Activated gamma-delta T cell treated with anti-CD3 and anti-CD28 coated beads, Interleukin-2, amount 50 U/mL, for 16 hours (primary cell): ENCODE measurements at places on chromosomes 3 and 15.

GRCh38 chr15:81940467-81941451 is 105.1 kb downstream of the MEX3B start:
- no peak for DNase-seq

- no peak for DNase-seq
These were observed 372.1 kb upstream of the NR2F2 start for GRCh38 chr15:95958382-95958781.

GRCh38 chr15:90143166-90143655 is 40.9 kb upstream of the IDH2 start:
- DNase-seq, result peak; percentile 44

GRCh38 chr15:61327019-61327631 is 98.0 kb upstream of the RORA start:
- DNase-seq, result no peak

- DNase-seq, result no peak
These were observed 275.5 kb downstream of the MECOM start for GRCh38 chr3:169387751-169388696.

- DNase-seq, result no peak
These were observed 16.3 kb downstream of the CSPG4 start for GRCh38 chr15:75696311-75696720.

GRCh38 chr3:53616971-53617892 is 122.8 kb downstream of the CACNA1D start:
- DNase-seq, result no peak

DNA sequence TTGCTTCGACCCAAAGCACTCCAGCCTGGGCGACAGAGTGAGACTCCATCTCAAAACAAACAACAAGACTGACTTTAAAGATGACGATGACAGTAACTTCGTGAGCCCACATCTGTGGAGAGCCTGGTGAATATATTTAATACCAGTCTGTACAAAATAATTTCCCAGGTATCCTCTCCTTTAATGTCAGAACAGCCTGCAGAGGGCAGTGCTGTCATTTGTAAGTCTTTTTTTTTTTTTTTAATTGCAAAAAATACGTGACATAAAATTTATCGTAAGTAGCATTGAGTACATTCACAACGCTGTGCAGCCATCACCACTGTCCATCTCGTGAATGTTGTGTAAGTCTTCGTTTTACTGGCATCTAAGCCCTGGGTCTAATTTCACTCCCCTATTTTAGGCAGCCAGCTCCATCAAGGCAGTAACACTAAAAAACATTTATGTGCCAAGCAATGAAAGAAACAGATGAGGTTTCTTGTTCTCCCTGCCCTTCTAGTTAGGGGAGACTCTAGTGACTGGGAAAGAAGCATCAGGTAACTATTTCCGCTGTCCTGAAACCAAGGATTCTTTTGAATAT is 1.4 kb downstream of the HTD2 start:
- DNase-seq, result no peak

DNA sequence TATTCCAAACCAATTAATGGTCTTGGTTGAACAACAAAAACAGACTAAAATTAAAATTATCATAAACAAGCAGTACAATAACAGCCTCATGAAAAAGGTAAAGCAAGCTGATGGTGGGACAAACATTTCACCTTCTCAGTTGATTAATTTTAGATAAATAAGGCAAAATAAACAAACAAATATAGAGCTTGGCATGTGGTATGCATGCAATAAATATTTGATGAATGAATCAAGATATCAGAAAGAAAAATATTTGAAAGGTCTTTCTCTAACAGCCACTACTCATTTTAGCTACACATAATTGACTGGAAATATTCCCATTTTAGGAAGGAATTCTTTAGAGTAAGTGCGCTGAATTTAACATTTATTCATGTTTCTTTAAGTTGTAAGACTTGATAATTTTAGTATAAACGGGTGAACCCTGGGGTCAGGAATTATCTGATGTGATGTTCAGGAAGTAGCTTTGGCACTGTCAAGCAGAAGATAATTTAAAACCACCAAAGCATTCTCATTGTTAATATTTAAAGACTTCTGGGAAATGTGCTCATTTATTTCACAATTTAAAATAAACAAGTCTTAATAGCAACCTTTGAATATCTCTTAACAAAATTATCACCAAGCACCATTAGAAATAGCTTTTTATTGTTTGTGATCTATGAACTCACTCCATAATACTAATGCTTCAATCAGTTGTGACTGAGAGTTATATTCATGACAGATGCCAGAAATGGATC is 372.3 kb upstream of the TGFBR2 start:
- no peak for DNase-seq

GRCh38 chr3:38368238-38368637 is 21.7 kb downstream of the XYLB start:
- no peak for DNase-seq

- no peak for DNase-seq
These were observed 26.1 kb upstream of the NMB start for GRCh38 chr15:84684092-84684491.

DNA sequence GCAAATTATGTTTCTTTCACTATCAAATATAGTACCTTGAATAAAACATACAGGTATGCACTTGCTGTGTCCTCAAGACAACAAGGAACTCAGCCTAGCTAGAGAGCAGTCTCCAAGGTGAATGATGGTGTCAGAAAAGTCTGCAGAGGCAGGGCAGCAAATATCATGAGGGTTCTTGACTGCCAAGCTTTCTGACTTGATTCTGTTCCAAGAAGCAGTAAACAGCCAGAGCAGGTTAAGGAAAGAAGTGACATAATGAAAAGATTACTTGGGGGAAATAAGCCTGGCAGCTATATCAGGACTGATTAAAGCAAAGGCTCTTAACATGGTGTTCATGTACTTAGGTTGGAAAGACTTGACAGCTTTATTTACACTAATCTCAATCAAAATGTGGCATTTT is 192.2 kb upstream of the GADL1 start:
- DNase-seq, result no peak

DNA sequence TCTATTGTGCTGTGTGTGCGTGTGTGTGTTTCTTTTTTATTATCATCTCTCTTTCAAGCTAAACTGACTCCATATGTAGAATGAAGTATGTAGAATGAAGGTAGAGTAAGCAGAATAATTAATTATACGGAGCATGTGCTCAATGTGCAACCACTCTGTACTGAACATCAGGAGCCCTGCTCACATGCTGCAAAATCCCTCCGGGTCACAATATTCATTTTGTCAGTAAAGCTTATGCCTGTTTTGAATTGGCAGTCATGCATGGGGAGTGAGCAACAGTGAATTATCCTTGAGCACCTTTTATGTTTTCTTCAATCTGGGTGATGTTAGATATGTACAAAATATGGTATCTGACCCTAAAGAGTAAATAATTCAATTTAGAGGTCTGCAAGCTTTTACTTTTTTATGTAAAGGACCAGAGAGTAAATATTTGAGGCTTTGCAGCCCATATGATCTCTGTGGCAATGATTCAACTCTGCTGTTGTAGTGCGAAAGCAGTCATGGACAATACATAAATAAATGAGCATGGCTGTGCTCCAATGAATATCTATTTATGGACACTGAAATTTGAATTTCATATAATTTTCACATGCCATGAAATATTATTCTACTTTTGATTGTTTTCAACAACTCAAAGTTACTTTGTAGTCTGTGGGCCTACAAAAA is 199.9 kb downstream of the VGLL3 start:
- DNase-seq, result no peak

DNA sequence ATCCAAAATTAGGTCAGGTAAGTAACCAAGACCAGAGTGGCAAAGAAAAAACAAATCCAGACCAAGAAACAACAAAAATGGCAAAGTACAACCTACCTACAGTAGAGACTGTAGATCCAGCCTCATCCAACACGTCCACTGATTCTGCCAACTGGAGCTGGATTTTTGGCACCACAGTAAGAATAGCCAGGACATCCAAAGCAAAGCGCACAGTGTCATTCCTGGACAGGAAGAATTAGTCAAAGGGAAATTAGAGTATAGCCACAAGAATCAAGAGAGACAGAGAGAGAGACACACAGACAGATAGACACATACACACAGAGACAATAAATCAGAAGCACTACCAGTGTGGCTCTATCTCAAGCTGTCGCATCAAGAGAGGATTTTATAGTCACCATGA is 31.1 kb downstream of the RBM15B start:
- no peak for DNase-seq

- no peak for DNase-seq
These were observed 226.0 kb downstream of the SNRPN start for GRCh38 chr15:25180606-25181292.

DNA sequence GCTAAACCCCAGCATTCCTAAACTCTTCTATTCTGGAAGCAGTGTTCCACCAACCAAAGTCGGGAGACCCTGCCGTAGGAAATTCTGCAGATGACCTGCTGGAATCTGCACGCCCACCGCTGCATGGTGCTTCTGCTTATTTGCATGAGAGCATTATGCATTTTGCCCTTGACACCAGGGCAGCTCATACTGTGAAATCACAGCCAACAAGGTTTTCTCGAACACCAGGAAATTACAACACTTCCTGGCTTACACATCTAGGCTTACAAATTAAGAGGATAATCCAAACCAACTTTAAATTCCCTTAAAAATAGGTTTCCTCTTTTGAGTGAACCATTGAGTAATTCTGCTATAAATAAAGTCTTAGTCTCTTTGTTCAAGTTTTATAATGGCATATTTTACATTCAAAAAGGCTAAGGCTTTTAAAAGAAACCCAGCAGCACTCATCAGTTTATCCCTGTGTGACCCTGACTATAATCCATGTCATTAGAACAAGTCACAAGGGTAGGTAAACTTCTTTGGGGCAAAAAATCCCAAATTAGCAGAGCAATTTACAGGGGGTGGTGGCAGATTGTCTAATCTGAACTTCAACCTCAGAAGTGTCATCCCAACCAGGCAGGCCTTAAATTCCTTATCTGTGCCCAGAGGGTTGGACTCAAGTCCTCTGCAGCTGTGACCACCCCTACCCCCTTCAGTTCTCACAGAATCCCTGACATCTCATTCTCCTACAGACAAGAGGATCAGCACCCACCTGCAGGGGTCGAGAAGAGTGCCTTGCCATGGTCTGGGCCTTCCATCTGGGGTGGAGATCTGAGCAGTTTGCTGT is 33.5 kb upstream of the RBP1 start:
- no peak for DNase-seq

DNA sequence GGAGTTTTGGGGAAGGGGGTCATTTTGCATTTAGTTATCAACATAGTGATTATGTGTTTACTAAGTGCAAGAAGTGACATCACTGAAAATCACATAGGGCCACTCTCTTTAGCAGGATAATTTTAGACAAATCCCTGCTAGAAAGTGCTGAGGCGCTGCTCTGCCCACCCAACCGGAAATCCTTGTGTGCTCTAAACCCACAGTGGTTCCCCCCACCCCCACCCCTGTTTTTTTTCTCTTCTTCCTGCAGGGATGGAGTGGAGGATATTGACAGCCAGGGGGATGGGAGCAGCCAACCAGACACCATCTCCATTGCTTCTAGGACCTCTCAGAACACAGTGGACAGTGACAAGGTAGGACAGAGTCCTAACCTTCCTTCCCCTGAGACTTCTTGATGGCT is 234.2 kb upstream of the UMPS start:
- DNase-seq, result no peak

DNA sequence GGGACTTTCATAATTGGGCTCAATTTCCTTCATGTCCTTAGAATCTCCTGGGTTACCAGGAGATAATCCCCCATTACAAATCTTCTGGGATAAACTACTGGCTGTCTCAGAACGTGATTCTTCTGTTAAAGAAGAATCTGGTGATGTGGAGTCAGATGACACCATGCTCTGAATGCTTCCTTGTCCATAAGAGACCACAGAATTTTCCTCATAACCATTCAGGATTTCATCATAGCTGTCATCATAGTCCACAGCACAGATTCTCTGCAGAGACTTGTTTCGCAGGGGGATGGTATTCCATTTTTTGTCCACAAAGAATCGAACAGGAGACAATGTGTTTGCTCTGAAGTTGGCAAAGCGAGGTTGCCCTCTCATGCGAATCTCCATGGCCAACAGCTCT is 109.8 kb upstream of the TSPAN3 start:
- no peak for DNase-seq

GRCh38 chr3:168066882-168067281 is 28.8 kb downstream of the GOLIM4 start:
- DNase-seq, result no peak

- no peak for DNase-seq
These were observed 170.2 kb downstream of the FNDC3B start for GRCh38 chr3:172209333-172210321.

DNA sequence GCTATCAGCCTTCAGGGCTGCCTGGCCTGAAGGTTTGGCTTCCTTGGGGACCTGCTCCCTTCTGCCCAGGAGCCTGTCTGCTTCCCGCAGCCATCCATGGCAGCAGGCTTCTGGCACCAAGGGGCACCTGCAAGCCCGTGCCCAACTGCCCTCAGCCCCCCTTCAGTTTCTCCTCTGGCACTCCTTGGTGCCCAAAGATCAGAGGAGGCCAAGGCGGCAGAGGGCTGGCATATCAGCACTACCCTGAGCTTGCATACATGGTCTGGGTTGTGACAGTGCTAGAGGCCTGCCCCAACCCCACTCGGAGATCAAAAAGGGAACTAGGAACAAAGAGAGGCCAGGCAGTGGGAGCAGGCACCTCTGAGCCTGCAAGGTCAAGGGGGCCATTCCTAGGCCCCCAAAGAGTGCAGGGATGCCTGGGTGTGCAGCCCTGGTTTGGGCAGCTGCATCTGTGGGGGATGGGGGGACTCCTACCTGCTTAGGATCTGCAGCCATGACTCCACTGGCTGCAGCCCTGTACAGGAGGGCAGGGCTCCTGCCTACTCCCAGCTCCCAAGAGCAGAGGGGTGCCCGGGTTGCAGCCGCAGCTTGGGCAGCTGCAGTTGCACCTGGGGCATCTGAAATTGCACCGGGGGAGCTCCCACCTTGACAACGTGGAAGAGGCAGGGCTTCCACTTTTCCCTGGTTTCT is 76.2 kb upstream of the TP63 start:
- no peak for DNase-seq

DNA sequence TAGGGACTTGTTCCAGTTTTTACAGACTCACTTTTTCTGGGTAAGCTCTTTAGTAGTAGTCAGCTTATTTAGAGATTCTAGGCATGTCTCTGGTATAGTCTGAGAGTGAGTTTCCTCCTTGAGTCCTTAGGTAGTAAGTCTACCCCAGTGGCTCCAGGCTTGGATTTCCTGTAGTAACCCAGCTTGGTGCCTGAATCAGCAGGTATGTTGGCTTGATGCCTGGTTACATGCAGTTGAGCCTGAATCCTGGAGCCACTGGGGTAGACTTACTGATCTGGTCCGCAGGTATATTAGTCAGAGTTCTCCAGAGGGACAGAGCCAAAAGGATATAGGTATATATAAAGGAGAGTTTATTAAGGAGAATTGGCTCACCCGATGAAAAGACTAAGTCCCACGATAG is 85.8 kb upstream of the RBMS3 start:
- DNase-seq, result no peak

- DNase-seq, result no peak
These were observed 708 bp upstream of the GCHFR start for GRCh38 chr15:40762919-40763800.

DNA sequence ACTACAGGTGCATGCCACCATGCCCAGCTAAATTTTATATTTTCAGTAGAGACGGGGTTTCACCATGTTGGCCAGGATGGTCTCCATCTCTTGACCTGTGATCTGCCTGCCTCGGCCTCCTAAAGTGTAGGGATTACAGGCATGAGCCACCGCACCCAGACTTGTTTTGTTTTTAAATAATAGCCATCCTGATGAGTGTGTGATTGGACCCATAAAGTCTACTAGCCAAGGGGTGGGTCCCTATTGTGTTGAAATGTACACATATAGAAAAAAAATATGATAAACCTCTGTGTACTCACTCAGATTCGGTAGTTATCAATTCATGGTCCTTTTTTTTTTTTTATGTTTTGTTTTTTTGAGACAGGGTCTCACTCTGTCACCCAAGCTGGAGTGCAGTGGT is 17.3 kb downstream of the ZNF592 start:
- DNase-seq, result no peak
